ENCODE measurements at places on chromosomes 2 and 18.
A peak's percentile ranks its signal among the peaks of the same experiment; 100 is the strongest.

GRCh38 chr2:233711312-233712008 is 1.2 kb upstream of the UGT1A5 start:
- DNase-seq: peak; percentile 63

- no peak for DNase-seq
Observed at GRCh38 chr2:141508806-141509595, 621.8 kb downstream of the LRP1B start.

- DNase-seq: no peak
Observed at GRCh38 chr2:1708476-1709334, 35.6 kb downstream of the PXDN start.

DNA sequence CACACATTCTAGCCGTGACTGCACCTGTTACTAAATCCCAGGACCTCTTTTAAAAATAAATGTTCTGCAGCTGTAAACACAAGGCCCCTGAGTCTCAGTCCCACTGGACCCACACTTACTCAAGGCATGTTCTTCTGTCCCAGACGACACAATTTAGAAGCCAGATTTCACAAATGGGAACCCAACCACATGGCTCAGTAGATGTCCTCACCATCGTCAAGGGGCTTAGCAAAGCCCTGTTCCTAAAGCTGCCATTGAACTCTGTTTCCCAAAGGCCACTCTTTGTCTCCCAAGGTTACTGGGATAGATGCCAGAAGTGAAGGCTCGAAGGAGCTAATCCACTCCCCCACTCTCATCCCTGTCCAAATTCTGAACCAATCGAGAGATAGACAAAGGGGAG is 301.0 kb downstream of the GALR1 start:
- DNase-seq: no peak
